Hypothalamus (tissue), 51 donors: ENCODE measurements at places on chromosomes 13 and 19.

DNA sequence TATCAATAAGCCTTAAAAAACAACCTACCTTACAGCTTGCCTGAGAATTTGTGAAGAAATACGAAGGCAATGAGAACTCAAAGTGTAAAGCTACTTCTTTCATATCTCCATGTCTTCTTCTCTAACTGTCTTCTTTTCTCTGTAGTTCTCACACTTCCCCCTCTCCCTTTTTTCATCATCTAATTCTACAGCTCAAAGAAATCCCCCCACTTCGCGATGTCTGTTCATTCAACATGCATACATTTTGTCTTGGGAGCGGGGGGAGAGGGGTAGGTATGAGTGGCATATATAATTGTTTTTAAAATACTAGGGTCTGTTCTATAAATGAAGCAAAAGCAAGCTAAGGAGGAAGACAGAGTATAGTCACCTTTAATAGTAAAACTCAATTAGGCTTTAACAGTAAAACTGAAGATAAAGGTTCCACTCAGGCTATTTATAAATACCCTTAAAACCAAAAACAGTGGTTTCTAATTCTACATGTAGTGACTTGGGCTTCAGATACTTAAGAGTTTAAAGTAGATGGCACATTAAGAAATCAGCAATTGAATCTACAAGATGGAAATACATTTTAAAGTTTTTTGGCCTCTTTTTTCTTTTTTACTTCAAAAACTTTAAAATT lies 106.9 kb downstream of the KLF12 start:
- DNase-seq = no peak

- peak; percentile 65 for DNase-seq
These were observed 7.4 kb downstream of the DBP start for GRCh38 chr19:48629599-48630295.

- DNase-seq = no peak
These were observed 3.3 kb upstream of the SLC39A3 start for GRCh38 chr19:2743099-2743498.

DNA sequence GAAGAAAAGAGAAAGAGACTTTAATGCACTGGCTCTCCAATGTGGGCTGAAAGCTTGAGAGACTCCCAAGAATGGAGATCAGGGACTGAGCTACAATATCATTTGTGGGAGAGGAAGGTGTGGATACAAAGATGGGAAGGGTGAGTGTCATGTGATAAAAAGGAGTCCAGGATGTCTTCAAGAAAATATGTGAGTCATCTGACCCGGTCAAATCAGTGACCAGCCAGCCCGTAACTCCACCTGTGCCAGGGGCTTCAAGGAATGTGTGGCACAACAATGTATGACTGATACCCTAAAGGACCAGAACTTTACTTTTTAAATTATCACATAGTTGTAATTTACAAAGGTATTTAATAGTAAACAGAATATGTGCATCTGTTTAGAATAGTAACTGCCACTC lies 97.2 kb downstream of the DOCK9 start:
- DNase-seq = no peak

DNA sequence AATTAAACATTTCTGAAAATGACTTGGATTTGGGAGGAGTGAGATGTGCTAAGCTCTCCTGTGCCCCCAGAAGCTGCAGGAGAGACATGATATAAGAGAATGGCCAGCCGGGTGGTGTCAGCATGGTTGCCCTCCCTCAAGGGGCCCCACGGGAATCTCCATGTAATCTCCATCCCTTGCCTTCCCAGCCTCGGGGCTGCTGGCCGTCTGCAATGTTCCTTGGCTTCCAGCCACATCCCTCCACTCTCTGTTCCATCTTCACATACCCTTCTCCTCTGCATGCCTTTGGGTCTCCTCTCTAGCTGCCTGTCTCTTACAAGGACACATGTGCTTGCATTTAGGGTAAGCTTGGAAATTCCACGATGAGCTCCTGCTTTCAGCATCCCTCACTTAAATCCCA lies 172.0 kb downstream of the TSHZ3 start:
- DNase-seq = no peak

GRCh38 chr13:33931397-33932311 lies 113.7 kb downstream of the RFC3 start:
- no peak for DNase-seq

- DNase-seq = no peak
These were observed 238.2 kb downstream of the B3GLCT start for GRCh38 chr13:31437975-31438374.

DNA sequence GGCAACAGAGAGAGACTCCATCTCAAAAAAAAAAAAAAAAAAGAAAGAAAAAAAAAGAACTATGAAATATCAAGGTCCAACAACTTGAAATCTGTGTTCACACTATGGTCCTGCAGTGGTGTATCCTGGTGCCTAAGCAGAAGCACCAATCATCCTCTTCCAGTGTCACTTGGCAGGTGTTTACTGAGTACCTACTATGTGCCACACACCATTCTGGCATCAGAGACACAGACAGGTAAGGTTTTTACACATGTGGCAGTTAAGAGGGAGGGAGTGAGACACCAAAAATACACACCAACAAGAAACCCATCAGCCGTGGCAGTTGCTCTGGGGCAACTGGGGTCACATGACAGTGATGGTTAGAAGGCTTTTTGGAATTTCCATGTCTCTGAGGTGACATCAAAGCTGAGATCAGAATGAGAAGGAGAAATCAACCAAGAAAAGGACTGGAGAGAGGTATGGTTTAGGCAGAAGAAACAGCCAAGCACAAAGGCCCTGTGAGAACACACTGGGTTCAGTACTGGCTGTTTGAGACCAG lies 17.6 kb downstream of the PBX4 start:
- no peak for DNase-seq
